ENCODE measurements at places on chromosomes 3 and 15.
A peak's percentile ranks its signal among the peaks of the same experiment; 100 is the strongest.

GRCh38 chr3:142210608-142211007 lies 14.8 kb downstream of the GK5 start:
- DNase-seq = no peak

GRCh38 chr3:182041668-182042291 lies 330.1 kb downstream of the SOX2 start:
- no peak for DNase-seq

GRCh38 chr3:54784021-54784420 lies 143.8 kb downstream of the LRTM1 start:
- no peak for DNase-seq

- no peak for DNase-seq
Measured at GRCh38 chr3:172550347-172550943, 27.2 kb upstream of the TNFSF10 start.

GRCh38 chr3:88114878-88115549 lies 34.7 kb upstream of the C3orf38 start:
- DNase-seq = no peak

DNA sequence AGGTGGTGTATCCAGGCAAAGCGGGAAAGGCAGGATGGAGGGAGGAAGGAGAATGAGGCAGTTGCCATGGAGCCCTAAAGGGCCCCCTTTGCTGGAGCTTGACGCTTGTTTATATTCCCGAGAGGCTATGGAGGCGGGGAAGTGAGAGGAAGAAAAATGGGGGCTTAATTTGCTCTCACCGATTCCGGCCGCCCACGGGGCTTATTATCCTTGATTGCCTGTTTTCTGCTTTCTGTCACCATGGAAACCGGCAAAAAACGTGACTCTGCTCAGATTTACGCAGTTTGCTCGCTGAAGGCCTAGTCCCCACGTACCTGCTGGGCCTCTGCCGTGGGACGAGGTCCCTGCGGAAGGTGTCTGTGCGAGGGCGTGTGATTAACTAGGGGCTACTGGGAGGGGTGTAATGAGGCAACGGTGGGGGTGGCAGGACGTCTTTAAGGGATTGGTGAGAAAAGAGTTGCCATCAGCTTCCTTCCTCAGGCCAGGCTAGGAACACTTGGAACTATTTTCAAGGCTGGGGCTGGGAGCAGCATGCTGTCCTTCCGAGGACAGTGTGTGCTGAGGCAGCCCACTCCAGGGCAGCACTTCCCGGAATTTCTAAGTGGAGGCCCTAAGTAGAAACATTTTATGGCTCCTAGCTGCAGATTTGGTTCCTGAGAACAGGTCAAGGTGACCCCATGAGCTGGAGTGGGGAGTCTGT lies 110.8 kb upstream of the NDN start:
- DNase-seq = no peak

GRCh38 chr3:104388619-104389018 lies 978.1 kb upstream of the ALCAM start:
- DNase-seq = peak; percentile 34

DNA sequence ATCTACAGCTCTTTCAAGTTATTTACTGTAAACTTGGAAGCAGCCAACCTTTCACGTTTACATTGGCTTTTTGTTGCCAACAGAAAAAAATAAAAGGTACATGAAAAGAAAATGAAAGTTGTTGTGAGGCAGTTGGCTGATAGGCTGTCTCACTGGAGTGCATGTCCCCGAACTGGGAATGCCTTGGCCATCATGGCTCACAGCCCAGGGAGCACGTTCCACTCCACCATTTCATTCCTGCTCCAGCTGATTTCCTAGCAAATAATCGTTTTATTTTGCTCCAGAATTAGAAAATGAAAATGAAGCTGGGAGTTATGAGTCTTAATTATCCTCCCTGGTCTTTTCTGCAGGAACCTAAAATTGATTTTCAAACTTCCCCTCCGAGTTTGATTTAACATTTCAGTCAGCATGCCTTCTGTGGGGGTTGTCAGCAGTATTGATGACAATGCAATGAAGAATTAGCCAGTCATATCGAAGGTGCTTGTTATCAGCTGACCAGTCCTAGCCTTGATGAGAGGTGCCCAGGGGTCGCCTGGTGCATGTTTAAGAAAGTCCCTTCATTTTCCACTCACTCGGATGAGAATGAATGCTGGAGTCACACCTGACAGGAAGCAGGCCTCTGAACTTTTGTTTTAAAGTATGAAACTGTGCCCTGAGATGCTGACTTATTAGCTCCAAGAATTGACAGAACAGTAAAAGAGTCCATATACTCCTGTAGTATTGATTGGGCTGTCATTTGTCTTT lies 293.7 kb upstream of the TRIM42 start:
- no peak for DNase-seq

- no peak for DNase-seq
Measured at GRCh38 chr3:111542611-111543300, 759 bp downstream of the CD96 start.

DNA sequence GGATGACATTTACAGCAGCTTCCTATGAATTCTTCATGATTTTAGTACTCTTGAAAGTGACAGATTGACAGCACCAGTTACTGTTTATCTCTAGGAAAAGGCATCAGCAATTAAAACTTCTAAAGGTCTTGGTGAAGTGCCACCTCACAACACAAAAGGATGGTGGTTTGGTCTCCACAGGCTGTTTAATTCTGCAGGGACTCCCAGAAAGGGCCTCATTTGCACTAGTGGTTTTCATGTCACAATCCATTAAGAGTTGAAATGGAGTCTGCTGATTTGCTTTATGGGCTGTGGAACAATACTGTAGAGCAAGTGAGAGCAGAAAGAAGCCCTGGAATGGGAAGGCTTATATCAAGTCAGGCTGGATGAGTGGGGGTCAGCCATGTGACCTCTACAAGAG lies 225.3 kb upstream of the KCNMB2 start:
- no peak for DNase-seq

- DNase-seq = no peak
Measured at GRCh38 chr15:27660676-27661075, 438.4 kb downstream of the OCA2 start.

- DNase-seq = peak; percentile 2
Measured at GRCh38 chr3:57060089-57060821, at the start of gene SPATA12. SPATA12 (plus strand) TSS chr3:57060664; CDS start chr3:57073695, 13,031 bp downstream.

DNA sequence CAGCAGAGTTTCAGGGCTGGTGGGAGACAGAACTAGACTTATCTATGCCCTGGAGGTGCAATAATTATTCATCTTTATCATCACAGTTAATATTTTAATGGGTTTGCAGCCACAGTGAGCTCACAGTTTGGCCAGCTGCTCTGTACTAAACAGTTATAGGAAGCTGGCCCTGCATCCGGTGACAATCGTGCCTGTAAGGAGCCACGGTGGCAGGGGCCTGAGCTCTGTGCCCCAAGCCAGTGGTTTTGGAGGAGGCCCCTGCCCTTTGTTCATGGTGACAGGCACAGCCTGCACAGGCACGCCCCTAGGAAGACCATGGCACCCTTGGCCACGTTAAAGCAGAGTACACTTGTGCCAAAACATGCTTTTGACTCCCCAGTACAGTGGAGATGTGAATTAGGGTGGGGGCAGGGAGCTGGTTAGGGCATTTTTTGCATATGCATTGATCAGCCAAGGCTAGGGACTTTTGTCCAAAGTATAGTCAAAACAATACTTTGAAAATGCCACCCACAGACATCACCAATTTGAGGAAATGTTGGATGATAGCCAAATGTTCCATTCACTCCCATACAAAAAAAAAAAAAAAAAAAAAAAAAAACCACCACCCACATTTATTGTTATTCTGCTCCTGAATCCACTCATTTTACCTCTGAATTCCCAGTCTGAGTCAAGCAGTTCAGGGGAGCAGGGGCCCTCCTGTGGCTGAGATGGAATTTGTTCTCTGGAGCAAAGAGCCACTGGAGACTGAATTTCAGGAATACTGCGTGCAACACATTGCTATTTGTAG lies 3.4 kb upstream of the RFTN1 start:
- no peak for DNase-seq

DNA sequence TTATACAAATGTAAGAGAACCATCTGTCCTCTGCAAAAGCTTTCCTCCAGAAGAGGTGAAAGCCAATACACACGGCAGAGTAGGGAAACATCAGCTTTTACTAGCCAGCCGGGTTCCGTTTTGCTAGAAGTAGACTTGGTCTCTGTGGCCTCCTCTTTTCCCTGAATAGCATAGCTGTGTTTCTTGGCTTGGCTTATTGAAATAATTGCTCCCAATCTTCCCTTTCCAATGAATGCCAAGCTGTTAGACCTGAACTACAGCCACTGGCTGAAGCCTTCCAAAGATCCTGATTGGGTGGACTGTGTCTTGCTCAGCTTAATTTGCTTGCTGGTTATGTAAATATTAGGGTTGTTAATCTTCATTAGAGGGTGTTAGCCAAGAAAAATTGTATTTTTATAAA lies 157.8 kb upstream of the ROPN1 start:
- peak; percentile 26 for DNase-seq

DNA sequence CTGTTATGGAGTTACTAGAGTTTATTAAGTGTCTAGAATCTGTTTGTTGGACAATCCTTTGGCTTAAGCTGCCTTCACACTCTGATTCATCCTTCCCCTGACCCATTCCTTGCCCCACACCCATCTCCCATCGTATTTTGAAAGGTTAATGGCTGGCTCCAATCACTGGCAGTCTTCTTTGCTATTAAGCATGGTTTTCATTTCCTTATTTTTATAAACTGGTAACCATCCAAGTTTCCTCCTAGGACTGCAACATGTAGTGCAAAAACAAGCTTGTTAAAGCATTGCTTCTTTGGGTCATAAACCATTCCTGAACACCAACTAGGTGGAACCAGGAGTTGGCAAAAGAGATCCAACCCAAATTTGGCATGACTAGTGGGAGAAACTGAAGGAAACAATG lies 148.4 kb downstream of the DTWD1 start:
- DNase-seq = no peak

GRCh38 chr3:156792945-156793344 lies 33.2 kb upstream of the LEKR1 start:
- no peak for DNase-seq

DNA sequence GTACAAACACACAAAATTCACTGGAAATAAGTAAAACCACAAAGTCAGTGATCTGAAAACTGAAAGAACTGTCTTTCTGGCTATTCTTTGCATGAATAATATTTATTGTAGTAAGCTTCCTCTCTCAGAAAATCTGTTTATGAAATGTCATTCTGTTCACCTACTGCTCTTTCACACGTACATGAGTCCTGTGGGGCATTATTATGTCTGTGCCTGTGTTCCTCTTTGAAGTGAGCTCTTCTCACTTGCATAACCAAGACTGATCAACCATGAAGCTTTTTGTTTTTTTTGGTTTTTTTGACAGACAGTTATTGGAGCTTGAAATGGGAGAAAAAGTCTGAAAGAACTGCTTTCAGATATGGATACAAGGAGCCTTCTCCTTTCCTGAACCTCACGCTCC lies 195.8 kb downstream of the PLCH1 start:
- no peak for DNase-seq

DNA sequence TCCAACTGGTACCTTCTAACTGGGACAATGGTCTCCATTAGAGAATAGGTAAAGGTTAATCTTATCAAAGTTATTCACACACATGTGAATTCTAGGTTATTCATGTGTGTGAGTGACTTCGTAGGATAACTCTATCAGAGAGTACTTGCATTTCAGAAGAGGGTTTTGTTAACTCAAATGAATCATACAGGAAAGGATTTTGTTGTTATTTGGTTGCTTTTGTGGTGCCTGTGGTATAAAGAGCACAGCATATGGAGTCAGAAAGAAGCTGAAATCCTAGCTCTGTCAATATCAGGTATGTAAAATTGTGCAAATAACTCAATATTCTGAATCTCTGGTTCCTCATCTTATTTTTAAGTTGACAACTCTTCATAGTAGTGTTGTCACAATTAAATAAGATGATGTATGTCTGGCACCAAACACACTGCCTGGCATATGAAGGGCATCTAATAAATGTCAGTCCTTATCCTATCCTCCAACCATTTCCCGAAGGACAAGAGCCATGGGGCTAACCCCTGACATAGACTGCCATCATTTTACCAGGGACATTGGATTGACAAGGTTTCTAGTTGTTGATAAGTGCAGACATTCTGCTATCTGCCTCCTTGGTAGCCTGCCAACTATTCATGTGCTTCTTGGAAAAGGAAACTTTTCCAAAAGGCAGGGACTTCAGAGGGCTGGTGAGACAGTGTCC lies 48.7 kb upstream of the CMSS1 start:
- no peak for DNase-seq

DNA sequence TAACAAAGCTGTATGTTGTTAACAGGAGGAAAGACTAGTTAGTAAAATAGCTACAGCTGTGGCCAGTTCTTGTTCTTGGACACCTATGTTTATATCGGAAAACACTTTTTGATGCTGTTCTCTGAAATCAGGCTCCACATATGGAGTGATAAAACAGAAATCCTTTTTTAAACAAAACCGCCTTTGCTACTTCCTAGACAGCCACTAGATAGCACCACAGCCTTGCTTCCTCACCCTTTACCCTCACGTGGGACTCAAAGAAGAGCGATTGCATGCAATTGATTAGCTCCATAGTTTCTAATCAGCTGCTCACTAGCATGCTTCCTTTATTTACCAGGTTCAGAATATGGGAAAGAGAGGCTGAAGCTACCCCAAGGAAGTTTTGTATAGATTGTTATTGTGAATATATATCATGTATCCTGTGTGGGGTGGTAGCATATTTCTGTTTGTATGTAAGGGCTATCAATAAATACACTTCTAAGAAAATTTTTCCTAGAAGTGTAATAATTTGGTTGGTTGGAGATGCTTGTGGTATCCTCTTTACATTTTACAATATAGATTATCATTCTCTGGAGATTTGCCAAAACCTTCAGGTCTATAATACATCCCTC lies 4.3 kb upstream of the MTFMT start:
- peak; percentile 30 for DNase-seq

DNA sequence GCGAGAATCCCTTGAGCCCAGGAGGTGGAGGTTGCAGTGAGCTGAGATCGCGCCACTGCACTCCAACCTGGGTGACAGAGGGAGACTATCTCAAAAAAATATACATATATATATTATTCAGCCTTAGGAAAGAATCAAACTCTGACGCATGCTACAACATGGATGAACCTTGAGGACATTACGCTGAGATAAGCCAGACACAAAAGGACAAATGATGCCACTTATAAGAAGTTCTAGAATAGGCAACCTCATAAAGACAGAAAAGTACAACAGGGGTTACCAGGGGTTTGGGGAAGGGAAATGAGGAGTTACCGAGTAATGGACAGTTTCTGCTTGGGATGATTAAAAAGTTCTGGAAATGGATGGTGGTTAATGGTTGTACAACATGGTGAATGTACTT lies 727 bp downstream of the PDHB start:
- DNase-seq = no peak

DNA sequence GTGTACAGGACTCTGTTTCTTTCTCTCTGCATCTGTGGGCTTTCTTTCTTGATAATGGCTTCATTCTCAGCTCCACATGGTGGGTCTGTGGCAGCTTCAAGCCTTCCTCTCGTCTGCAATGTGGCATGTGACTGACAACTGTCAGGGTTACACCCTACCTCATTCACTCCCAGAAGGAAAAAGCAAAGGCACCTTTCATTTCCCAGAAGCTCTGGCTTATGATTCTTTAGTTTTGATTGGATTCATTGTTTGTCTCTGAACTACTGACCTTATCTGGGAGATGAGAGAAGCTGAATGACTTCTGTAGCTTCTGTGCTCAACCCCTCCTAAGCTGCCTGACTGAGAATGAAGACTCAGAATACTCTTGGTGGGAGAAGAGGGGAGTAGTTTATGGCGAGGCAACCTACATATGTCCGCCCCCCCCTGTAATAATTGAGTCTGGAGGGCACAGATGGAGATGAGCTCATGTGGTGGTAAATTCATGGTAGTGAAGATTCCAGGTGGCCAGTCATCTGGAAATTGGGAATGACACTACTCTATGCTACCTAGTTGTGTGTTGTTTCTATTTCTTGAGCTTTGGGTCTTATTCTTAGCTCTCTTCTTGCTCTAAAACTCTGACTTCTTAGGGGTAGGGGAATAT lies 38.4 kb downstream of the KCNAB1 start:
- DNase-seq = no peak
